ENCODE measurements at places on chromosomes 7 and 10. TPM values are rescaled to one million over a fixed set of nuclear protein-coding genes. Genes with fewer than 3 reads are reported as not detected.

JCAD gene
- total RNA-seq = 51.1 TPM

IGF2BP3 gene
- 196 TPM for total RNA-seq

CFTR gene
- not detected for total RNA-seq

PTPRE gene
- total RNA-seq = 63.3 TPM

RBP3 gene
- not detected for total RNA-seq

WBP1L gene
- total RNA-seq = 44.9 TPM

OPN1SW gene
- total RNA-seq = not detected

MRLN gene
- not detected for total RNA-seq

KIAA1217 gene
- 4.5 TPM for total RNA-seq

IDI2 gene
- total RNA-seq = not detected

NFE2L3 gene
- total RNA-seq = 58.8 TPM

VIM gene
- total RNA-seq = 7,081 TPM

GIMAP8 gene
- total RNA-seq = 75.3 TPM

SLC18A3 gene
- not detected for total RNA-seq

C10orf62 gene
- not detected for total RNA-seq

ETV1 gene
- total RNA-seq = 15.2 TPM

LRRC17 gene
- 4.4 TPM for total RNA-seq

LBX1 gene
- total RNA-seq = not detected

TIAL1 gene
- total RNA-seq = 79.0 TPM

GPR141 gene
- not detected for total RNA-seq

SPDYE8 gene
- not detected for total RNA-seq

PALS2 gene
- total RNA-seq = 29.7 TPM

TBC1D12 gene
- 16.8 TPM for total RNA-seq

ARHGAP22 gene
- total RNA-seq = 76.5 TPM

SPDYE16 gene
- not detected for total RNA-seq

MACC1 gene
- not detected for total RNA-seq

ANKRD26 gene
- total RNA-seq = 15.1 TPM

RTKN2 gene
- 0.80 TPM for total RNA-seq

C10orf105 gene
- total RNA-seq = 0.07 TPM

KIF11 gene
- total RNA-seq = 83.2 TPM

PLXDC2 gene
- 1.5 TPM for total RNA-seq

UFSP1 gene
- total RNA-seq = 3.1 TPM

MRPL32 gene
- total RNA-seq = 90.7 TPM

CUBN gene
- 5.2 TPM for total RNA-seq

IGFBP3 gene
- 11.4 TPM for total RNA-seq

AKR1B1 gene
- 186 TPM for total RNA-seq

POM121L12 gene
- total RNA-seq = not detected

GPR146 gene
- 9.1 TPM for total RNA-seq

HOGA1 gene
- total RNA-seq = 0.36 TPM

TRDMT1 gene
- 17.8 TPM for total RNA-seq

ARMC3 gene
- total RNA-seq = not detected

FAM25C gene
- total RNA-seq = not detected

AKR1C8 gene
- total RNA-seq = not detected

ELOVL3 gene
- not detected for total RNA-seq

MYO3A gene
- total RNA-seq = not detected

GIMAP4 gene
- 242 TPM for total RNA-seq

TPK1 gene
- total RNA-seq = 18.2 TPM

MAPK8 gene
- 88.8 TPM for total RNA-seq

NYAP1 gene
- 2.7 TPM for total RNA-seq
